ENCODE measurements at places on chromosomes 12 and 14.
A peak's percentile ranks its signal among the peaks of the same experiment; 100 is the strongest.

GRCh38 chr12:42612231-42612613, 22.7 kb upstream of the PRICKLE1 start:
- no peak for DNase-seq

DNA sequence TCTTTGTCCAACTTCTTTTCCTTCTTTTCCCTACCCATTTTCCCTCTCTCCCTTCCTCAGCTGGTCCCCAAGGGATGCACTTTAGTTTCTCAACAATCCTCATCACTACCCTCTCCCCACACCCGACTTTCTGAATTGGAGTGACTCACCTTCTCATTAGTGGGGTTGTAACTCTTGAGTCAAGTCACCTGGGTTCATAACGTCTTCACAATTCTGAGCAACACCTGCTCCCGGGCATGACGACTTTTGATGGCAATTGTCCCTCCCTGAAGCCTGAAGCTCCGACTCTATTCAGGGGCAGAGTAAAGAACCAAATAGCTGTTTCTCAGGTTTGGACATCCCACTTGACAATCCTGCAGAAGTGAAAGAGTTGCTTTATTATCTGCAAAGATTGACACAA, 82.7 kb upstream of the OTX2 start:
- DNase-seq = no peak

DNA sequence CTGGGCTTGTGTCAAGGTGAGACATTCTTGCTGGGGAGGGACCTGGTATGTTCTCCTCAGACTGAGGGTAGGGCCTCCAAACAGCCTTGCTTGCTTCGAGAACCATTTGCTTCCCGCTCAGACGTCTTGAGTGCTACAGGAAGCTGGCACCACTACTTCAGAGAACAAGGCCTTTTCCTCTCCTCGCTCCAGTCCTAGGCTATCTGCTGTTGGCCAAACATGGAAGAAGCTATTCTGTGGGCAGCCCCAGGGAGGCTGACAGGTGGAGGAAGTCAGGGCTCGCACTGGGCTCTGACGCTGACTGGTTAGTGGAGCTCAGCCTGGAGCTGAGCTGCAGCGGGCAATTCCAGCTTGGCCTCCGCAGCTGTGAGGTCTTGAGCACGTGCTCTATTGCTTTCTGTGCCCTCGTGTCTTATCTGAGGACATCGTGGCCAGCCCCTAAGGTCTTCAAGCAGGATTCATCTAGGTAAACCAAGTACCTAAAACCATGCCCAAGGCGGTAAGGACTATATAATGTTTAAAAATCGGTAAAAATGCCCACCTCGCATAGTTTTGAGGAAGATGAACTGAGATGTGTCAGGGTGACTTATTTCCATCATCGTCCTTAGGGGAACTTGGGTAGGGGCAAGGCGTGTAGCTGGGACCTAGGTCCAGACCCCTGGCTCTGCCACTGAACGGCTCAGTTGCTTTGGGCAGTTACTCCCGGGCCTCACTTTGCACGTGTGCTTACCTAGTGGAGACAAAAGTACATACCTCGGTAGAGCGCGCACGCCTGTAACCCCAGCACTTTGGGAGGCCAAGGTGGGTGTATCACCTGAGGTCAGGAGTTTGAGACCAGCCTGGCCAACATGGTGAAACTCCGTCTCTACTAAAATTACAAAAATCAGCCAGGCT, 4.3 kb downstream of the GAPDH start:
- DNase-seq = no peak

- DNase-seq = no peak
These were observed 50.3 kb downstream of the SNAPC1 start for GRCh38 chr14:61812347-61813095.

DNA sequence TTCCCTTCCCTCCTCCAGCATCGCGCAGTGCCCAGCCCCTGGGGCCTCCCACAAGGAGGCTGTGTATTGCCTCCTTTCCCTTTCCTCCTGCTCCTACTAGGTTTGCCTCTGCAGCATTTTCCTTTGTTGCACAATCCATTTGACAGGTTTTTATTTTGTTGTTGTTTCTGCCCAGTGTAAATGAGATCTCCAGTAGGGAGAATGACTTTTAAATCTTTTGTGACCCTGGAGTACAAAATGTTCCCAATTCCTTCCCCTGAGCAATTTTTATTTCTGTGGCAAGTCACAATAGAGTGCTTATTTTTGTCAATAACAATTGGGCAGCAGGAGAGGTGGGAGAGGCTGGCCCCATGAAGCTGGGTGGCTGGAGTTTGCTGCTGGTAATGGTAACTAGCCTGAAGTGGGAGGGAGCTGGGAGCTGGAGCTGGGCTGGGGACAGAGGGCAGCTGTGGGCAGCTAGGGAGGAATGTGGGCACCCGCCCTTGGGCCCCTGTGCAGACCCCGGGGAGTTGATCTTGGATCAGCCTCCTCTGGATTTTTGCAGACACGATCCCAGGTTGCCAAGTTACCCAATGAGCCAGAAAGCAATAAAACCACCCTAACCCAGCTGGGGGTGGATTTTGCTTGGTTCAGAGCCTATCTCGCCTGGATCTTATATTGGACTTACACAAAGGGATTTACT, 160.1 kb downstream of the KTN1 start:
- DNase-seq = no peak

- DNase-seq = no peak
These were observed 81.3 kb downstream of the SLC25A47 start for GRCh38 chr14:100404419-100404818.

DNA sequence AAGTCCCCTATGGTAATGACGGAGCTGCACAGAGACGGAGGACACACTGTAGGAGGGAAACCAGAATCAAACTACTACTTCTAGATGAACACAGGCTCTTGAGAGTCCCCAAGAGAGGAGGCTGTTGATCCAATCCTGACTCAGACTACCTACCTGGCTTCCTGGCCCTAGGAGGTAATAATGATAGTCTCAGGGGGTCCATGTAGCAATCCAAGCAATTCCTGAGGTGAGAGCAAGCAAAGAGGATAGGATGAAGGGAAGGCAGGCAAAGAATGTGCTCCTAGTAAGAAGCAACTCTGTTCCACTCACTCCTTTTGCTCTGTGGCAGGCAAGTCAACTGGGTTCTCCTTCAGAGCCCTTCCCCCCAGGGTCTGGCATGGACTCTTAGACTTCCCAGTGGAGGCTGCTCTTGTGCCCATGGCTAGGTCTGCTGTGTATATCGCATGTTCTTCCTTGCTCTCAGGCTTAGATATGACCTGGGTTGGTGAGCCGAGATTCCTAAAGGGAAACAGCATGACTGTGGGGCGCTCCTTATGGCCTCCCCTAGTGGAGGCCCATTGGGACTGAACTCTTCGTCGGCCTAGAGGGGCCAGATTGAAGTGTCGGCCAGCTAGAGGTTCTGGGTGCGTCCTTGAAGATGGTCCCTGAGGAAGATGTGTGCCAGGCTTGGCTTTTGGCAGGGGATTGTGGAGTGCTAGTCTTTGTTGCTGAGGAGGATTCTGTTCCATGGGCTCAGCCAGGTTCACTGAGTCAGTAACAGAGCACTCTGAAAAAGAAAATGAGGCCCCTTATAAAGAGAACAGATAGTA, 2.1 kb downstream of the TINF2 start:
- DNase-seq = no peak

- no peak for DNase-seq
These were observed 10.0 kb upstream of the GPR68 start for GRCh38 chr14:91254461-91254860.

GRCh38 chr14:23063601-23064000, 6.3 kb upstream of the CDH24 start:
- DNase-seq = no peak

GRCh38 chr14:93049315-93049714, 66.4 kb downstream of the ITPK1 start:
- DNase-seq = no peak

DNA sequence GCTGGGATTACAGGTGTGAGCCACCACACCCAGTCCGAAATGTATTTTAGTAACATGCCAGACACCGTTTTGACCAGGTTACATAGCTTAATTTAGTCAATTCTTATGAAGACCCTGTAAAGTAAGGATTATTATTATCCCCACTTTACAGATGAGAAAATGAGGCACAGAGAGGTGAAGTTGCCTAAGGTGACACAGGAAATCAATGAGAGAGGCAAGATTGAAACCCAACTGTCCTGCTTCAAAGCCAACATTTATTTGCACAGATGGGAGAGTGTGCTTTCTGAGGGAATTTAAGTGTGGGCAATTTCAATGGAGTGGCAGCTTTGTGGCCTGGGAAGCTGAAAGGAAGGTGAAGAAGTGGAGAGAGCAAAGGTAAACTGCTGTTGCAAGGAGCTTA, 19.1 kb upstream of the EPS8 start:
- no peak for DNase-seq

DNA sequence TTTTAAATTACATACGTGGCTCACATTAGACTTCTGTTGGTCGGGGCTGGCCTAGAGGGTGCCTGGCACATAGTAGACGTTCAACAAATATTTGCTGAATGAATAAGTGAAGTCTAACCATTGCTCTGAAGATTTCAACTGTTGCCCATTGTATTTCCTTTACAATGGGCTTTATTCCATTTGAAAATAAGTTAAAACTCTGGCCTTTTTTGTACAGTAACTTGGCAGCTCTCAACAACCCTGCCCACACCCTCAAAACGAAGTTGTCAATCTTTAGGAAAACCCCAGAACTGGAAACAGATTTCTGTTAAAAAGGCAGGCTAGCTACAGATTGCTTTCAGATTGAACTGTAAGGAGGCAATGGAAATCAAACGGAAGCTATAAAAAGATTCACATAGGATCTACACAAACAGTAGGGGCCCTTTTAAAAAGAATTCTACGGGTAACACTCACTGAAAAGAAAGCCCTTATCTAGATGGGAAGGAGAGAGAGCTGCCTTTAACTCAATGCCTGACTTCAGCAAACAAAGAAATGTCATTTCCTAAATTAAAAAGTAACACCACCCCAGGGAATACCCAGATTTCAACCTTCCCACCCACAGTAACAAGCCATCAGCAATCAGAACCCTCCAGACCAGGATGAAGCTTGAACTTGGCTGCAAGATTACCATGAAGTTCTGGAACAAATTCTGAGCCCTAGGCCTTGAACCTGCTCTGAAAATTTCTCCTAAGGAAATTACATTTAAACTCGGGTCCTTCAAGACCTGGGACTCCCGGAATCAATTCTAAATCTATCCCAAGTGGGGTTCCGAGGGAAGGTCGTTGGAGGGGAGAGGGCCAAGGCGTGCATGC, 1.4 kb downstream of the WSB2 start:
- peak; percentile 15 for DNase-seq

DNA sequence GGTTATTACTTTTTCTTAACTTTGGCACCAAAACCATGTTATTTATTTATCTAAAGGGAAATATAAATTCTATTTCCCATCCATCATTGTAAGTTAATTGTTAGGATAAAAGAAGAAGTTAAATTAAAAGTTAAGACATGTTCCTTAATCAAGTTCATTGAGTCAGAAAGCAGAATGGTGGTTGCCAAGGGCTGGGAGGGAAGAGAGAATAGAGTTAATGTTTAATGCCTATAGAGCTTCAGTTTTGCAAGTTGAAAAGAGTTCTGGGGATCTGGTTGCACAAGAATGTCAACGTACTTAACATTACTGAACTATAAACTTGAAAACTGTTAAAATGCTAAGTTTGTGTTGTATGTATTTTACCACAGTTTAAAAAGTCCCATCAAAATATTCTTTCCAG, 63.2 kb upstream of the NR2C1 start:
- DNase-seq = no peak

GRCh38 chr12:67358781-67359338, 89.7 kb downstream of the CAND1 start:
- DNase-seq = no peak

GRCh38 chr14:22836301-22837113, at the start of gene MMP14:
Gene MMP14 (plus strand): TSS chr14:22836585. CDS start chr14:22836818, 233 bp downstream.
- no peak for DNase-seq

DNA sequence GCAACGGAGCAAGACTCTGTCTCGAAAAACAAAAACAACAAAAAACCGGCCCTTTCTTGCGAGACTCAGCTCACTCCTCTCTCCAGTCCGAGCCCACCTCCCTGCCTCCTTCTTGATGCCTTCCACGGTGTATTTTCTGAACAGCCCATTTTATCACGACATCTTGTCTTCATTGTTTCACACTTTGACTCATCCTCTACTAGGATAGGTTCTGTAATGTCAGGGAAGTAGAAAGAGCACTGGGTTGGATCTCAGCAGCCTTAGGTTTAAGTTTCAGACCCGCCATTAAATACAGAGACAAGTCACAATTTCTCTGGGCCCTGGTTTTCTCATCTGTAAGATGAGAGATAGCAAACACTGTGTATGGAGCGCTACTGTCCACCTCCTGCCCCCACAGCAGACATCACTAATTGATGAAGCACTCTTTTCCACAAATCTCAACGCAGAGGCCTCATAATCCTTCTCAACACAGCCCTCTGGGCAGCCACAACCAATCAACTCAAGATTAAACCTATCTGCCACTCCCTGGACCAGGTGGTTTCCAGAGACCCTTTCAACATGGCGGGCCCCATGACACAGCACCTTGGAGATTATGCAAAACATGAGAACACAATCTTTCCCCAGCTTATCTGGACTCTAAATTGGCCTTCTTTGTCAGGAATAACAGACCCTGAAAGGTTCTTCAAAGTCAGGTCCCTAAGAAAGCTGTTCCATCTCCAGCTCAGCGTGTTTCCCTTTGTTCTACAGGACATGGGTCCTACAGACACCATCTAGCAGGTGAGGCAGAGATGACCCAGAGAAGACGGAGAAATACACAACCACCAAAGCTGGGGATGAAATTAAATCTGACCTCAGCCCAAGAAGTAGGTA, 35.6 kb downstream of the CCDC88C start:
- no peak for DNase-seq

- DNase-seq = no peak
These were observed 8.6 kb downstream of the NFATC4 start for GRCh38 chr14:24376448-24377070.

DNA sequence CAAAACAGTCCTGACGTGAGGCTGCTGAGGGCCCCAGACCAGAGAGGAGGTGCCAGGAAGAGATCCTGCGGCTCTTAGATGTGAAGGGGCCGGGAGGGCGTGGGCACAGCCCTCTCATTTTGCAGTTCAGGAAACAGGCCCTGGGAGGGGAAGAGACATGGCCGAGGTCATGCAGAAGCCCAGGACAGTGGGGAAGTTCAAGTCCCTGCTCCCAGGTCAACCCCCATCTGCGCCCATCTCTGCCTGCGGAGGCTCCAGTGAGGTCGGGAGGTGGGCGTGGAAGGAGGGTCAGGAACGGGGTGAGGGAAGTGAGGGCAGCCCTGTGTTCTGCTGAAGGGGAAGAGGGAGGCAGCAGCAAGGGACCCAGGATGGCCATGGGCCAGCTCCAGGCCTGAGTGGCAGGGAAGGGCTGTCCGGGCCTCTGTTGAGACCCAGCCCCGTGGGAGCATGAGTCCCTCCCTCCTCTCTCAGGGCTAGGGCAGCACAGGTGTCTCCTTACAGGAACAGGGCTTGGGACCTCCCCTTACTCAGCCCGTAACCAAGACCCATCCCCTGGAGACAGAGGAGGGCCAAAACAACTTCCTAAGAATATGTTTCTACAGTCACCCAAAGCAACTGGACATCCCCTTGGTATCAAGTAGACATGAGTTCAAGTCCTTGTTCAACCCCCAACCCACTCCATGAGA, 90.8 kb downstream of the LGMN start:
- DNase-seq = no peak

Measured in right lung (tissue), 10 donors.